ENCODE measurements at places on chromosomes 5 and 9.

DNA sequence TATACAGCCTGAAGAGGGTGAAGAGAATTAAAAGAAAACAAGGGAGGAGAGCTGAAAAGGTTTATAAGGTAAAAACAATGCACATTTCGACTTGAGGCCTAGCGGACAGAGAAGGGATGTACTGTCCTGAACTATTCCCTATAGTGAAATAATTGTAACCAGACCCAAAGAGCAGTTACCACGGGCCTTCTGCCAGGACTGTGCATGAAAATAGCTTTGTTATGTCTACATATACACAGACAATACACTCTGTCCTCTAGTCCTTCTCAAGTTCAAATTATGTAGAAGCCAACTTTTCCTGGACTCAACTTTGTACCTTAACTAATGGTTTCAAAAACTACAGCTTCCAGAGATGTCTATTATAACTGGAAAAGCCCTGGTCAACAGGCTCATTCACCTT is 223.7 kb downstream of the PCSK5 start:
- DNase-seq = no peak

DNA sequence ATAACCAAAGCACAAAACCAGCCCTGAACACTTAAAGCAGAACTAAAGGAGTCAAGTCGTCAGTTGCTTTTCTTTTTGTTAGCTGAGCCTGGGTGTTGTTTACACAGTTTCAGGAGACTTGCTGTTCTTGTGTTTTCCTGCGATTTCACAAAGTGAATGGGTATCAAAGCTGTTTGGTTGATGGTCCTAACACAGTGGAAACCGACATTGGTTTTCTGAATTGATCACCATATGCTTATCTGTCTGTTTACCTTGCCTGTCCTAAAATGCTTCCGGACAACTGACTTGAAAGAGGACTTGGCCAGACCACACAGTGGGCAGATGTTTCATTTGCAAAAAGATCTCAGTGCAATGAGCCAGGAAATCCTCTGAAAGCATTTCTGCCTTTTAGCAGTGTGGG is 676.4 kb downstream of the PRELID2 start:
- DNase-seq = no peak

DNA sequence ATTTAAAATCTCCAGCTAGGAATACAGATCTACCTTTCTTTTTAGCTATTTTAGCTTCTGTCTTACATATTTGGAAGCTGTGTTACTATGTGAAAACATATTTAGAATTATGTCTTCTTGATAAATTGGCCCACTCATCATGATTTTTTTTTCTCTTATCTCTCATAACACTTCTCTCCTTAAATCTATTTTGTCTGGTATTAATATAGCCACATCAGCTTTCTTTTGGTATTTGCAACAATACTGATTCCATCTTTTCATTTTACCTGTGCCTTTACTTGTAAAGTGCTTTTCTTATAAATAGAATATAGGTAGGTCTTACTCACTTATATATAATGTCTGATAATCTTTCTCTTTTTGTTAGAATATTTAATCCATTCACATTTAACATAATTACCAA is 19.6 kb downstream of the PJA2 start:
- no peak for DNase-seq

GRCh38 chr9:26928902-26929495 is 18.0 kb downstream of the PLAA start:
- no peak for DNase-seq

DNA sequence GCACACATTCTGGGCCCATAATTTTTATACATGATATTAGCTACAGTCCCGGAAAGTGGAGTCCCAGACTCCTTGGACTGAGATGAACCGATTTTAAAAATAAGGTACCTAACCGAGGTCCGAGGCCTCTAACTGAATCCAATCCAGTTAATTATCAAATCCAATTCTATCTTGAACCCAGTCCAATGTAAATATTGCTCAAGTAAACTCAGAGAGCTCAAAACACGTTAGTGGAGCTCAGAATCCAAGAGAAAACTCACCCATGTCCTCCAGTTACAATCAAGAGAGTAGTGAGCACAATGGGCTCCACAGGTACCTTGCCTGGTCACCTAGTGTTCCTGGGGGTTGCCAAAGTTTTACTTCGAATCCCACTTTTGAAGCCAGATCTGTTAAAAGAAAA is 37.9 kb upstream of the DIRAS2 start:
- DNase-seq = no peak

DNA sequence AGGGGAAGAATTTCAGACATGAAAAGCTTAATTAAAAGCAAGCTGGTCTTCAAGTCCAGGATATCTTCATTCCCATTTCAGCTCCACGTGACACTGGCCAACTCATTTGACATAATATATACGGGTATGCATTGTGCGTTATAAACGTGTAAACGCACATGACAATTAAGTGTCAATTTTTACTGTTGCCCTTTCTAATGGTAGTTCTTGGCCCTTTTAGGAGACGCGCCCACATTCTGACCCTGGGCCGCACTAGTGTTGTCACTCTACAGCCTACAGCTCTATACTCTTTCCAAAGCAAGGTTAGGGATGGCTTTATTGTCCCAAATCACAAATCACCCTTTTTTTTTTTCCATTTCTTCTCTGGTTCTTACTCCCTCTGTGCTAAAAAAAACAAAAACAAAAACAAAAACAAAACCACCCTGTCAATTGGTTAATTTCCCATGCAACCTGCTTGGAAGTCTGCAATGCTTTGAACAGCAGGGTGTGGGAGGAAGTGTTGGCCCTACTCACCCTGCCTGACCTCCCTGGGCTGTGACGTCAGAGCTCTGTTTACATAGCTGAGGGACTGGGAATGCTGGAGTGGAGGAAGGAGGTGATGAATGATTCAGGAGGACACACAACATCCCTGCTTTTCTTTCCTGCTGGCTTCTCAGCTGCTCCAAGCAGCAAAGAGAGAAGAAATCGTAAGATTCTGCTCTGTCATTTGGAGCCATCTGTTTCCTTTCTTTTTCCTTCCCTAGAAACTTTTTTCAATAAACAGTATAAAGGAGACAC is 19.3 kb downstream of the RFK start:
- DNase-seq = no peak

- no peak for DNase-seq
These were observed 88.8 kb upstream of the BRINP1 start for GRCh38 chr9:119458068-119458467.

DNA sequence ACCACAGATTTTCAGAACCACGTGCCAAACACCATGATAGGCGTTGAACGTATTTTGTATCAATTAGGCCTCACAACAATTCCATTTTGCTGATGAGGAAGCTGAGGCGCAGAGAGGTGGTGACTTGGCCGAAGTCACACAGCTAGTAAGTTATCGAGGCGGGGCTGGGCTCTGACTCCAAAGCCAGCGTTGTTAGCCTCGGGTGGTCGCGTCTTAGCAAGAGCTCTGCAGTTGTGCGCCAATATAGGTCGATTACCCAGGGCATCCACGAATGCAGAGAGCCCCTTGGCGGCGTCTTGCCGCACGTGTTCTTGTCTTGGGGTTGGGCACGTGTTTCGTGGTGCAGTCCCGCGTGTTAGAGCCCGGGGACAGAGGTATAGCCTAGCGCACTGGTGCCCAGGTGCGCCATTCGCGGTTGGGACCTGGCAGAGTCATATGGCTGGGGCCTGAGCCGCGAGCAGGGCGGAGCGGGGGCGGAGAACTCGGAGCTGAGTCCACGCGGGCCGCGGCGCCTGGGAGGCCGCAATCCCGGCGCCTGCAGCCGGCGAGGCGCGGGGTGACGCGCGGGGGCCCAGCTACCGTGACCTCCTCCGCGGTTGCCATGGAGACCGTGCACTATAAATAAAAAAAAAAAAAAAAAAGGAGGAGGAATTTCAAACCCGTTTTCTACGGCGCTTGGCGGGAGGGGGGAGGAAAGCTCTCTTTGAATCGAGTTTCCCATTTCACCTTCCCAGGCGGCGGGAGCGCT is 62.3 kb downstream of the CXXC5 start:
- DNase-seq = no peak

- no peak for DNase-seq
These were observed 169.0 kb downstream of the DOCK2 start for GRCh38 chr5:169805937-169806700.

GRCh38 chr9:88221105-88221504 is 82.8 kb upstream of the SPATA31C2 start:
- DNase-seq = no peak

GRCh38 chr5:107925200-107925599 is 254.5 kb upstream of the EFNA5 start:
- DNase-seq = no peak

DNA sequence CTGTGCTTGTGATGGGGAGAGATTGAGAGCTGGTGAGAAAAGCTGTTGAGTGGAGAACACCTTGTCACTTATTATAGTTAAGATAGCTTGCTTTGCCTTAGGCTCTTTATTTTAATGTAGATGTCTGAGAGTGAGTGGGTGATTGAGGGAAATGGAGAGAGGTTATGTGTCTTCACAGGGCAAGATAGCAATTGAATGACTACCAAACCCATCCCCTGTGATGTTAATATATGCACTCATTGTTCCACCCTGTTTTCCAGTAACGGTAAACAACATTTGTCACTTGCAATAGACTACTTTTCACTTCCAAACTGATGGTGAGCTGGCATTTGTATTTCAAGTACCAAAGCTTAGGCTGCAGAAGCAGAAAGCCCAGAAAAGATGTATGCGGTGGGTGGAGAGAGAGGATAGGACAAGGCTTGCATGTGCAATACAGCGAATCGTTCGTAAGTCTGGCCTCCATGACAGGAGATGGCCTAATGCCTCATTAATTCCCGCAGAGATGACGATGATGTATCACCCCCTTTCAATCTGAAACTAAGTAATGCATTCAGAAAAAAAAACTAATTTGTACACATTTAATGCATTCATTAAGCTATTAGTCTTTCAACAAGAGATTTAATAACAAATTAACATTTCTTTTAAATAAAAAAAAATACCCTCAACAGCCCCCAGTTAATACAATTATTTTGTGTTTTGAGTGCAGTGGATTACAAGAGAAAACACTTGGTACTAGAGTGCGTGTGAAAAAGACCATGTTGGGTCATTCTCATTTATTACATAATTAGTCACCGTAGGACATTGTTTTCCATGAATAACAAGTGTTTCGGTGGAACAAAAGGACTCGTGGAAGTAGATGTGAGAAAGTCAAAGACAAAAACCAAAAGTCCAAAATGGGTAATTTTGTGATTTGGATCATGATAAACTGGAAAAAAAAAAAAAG is 699.0 kb downstream of the BRINP1 start:
- no peak for DNase-seq

DNA sequence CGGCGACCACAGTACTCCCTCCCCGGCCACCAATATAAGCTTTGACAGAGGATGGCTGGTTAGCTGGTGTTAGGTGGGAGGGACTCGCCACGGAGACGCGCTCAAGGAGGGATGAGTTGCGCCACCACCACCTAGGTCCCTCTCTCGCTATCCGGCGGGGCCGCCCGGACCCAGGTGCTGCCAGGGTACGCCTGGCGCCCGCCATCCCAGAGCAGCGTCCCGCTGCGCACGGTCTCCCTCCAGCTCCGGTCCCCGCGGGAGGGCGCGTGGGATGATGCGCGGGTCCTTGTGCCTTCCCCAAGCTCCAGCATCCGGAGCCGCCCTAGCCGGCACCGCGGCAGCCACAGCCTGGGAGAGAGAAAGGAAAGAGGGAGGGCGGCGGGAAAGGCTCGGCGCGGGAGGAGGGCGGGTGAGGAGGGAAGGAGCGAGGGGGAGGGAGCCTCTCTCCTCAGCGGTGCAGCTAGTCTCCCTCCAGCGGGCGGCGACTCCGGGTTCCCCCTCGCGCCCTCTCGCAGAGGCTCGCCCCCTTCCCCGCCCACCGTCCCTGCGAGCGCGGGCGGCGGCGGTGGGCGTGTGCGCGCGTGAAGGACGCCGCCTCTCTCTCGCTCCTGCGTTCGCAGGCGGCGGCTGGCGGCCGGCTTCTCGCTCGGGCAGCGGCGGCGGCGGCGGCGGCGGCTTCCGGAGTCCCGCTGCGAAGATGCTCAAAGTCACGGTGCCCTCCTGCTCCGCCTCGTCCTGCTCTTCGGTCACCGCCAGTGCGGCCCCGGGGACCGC is at the start of gene CAMK4:
Gene CAMK4, plus strand, starts transcription at position 598 of the 774 bp plus-strand sequence. Its CDS starts 100 bp downstream, at position 698.
- peak; percentile 53 for DNase-seq

GRCh38 chr9:69655065-69655464 is 17.1 kb downstream of the APBA1 start:
- DNase-seq = no peak

DNA sequence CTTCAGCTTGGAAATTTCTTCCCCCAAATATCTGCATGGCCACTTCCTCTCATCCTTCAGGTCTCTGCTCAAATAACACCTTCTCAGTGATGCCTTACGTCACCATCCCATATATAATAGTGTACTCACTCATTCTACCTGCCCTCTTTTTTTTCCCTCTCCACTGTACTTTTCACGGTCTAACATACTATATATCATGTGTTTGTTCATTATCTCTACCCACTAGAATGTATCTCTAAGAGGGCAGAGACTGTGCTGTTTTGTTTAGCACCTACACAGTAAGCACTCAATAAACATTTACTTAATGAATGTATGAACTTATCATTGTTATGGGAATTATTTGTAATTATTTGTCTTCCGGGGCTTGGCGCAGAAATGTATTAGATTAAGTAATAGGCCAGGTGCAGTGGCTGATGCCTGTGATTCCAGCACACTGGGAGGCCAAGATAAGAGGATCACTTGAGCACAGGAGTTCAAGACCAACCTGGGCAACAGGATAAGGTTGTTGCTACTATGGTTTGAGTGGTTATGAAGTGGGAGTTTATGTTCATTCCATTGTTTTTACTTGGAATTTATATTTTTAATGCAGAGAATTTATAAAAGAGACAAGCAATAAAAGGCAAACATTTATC is 6.0 kb upstream of the IL13 start:
- DNase-seq = no peak

- DNase-seq = no peak
These were observed 624.1 kb downstream of the ISL1 start for GRCh38 chr5:52007230-52007858.

DNA sequence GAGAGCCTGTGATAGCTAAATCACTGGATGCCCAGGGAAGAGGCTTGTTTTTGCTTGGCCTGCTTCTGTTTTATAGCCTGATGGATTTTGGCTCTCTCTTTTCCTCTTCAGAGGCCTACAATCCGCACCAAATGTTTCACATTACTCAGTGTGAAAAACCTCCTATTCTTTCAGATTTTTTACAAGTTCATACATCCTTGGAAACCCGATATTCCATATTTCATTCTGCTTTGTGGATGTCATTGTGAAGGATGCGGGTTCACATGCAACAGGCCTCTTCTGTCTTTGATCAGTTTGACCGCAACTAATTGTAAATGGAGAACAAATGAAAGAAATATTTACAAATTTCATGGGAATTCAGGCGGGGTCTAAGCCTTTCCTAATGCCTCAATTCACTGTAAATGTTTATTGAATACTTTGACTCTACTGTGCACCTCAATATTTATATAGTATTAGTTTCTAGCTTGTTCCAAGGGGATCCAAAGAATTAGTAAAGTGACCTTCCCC is 269.9 kb downstream of the DMRT2 start:
- no peak for DNase-seq

GRCh38 chr9:135664266-135664665 is 1.2 kb downstream of the LCN9 start:
- DNase-seq = no peak

DNA sequence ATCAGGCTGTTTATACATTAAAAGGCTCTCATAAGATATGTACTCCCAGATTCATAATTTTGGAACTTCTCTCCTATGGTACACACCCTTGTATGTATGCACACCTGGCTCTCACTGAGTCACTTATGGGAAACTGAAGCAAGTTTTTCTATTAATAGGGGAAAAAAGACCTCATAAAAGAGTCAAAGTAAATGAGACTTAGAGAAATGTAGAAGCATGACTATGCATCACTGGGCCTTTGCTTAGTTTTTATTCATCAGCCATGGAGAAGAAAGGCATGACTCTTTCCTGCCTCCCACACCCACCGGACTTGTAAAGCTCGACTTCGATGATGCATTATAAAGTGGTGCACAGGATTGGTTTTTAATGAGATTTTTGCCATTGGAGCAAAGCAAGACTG is 28.2 kb downstream of the MTAP start:
- no peak for DNase-seq

- no peak for DNase-seq
These were observed 324.3 kb upstream of the RORB start for GRCh38 chr9:74172874-74173273.

All from stimulated activated CD4-positive, alpha-beta T cell treated with anti-CD3 and anti-CD28 coated beads, TNF-alpha, amount 100 ng/mL, for 24 hours (primary cell).